ENCODE measurements at places on chromosomes 12 and 14.
A peak's percentile ranks its signal among the peaks of the same experiment; 100 is the strongest.

DNA sequence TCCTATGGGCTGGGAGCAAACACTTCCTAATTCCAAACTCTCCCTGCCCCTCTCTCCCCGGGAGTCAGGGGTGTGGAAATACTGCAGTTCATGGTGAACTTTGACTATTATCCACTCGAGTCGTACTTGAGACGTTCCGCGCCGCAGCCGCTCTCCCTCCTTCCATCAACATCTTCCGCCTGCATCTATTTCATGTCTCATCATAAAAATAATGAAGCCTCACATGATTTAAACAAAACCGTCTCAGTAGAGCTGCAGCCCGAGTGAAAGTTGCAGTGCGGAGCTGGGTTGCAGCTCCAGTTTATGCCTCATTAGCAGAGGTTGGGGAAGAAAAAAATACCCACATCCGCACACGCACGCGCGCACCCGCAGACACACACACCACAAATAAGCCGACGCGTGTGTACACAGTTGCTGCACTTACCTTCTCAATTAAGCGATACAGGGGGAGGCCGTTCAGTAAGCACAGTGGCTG, 283 bp downstream of the LMO3 start:
- DNase-seq, result no peak

- no peak for DNase-seq
These were observed 47.2 kb downstream of the PLCZ1 start for GRCh38 chr12:18690653-18691052.

- DNase-seq, result no peak
These were observed 32.5 kb upstream of the EVL start for GRCh38 chr14:100032738-100033137.

- peak; percentile 43 for DNase-seq
These were observed at the start of gene SNRNP35 for GRCh38 chr12:123457980-123458779. Gene SNRNP35 (plus strand): TSS chr12:123458139. CDS start chr12:123465541, 7,402 bp downstream.

- DNase-seq, result peak; percentile 45
These were observed 321.0 kb upstream of the RTL1 start for GRCh38 chr14:101224356-101225156.

GRCh38 chr12:84484798-84485197, 427.8 kb downstream of the SLC6A15 start:
- DNase-seq, result no peak

GRCh38 chr14:50069325-50069724, 47.0 kb downstream of the VCPKMT start:
- no peak for DNase-seq

GRCh38 chr12:57612711-57613426, 1.6 kb downstream of the ARHGEF25 start:
- DNase-seq, result no peak

DNA sequence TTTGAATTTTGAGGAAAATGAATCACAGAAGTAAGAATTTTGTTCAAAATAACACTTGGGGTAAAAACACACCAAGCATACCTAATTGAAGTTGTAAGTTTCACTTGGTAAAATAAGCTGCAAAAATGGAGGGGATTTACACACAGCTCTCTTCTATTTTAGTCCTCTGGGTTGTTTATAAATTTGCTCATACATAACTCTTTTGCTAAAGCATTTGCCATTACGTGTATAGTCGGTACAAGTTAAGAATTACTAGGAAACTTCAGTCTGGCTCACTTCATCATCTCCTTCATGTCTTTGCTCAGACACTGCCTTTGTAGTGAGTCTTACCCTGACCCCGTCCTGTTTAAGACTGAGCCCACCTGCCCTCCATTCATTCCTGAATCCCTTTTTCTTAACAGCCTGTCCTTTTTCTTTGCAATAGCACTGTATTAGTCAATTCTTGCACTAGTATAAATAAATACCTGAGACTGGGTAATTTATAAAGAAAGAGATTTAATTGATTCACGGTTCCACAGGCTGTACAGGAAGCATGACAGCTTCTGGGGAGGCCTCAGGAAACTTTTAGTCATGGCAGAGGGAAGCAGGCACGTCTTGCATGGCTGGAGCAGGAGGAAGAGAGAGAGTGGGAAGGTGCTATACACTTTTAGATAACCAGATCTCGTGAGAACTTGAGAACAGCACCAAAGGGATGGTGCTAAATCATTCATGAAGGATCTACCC, 451.1 kb downstream of the PCNX1 start:
- DNase-seq, result no peak

- no peak for DNase-seq
These were observed 326.0 kb downstream of the RAD51B start for GRCh38 chr14:68145539-68145938.

DNA sequence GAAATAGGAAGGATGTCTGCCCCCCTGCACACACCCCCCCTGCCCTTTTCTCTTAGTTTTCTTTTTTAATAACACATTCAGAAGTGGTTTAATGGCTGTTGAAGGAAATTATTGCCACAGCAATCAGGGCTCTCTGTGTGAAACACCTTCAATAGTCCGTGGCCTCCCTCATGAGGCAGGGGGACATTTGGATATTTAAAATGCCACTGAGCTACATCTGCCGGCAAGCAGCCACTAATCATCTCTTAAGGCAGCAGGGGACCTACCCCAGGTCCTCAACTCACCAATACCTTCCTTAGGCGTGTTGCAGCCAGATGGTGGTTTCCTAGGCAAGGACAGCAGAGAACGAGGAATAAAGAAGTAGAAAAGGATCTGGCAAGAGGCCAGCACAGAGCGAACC, 283.2 kb downstream of the TTC8 start:
- no peak for DNase-seq

DNA sequence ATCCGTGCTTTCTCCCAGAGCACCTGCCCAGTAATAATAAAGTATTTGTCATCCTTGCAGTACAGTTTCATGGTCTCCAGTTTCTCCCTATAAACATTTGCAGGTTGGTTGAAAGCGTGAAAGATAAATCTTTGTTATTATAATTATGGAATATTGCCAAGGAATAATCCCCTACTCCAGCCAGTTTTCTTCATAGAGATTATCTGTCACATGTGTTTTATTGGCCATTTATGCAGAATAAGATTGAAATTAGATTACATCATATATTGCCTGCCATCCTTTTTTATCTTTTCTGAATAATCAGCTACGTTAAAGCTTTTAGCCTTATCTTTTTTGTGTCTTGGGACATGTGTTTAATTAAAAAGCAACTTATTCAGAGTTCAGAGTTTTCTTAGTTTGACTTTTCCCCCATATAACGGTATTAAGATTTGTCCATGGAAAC, 168.0 kb downstream of the KICS2 start:
- no peak for DNase-seq
